NCI-H1930 (cell line): ENCODE measurements at places on chromosomes 11 and 22.

- DNase-seq: no peak
These were observed 29.7 kb downstream of the POU2AF3 start for GRCh38 chr11:111327908-111328624.

- no peak for DNase-seq
These were observed 369.4 kb downstream of the NELL1 start for GRCh38 chr11:21038801-21039200.

GRCh38 chr11:128492461-128492860 lies 94.9 kb downstream of the ETS1 start:
- no peak for DNase-seq

- DNase-seq: no peak
These were observed 74.7 kb upstream of the CD44 start for GRCh38 chr11:35064114-35064800.

DNA sequence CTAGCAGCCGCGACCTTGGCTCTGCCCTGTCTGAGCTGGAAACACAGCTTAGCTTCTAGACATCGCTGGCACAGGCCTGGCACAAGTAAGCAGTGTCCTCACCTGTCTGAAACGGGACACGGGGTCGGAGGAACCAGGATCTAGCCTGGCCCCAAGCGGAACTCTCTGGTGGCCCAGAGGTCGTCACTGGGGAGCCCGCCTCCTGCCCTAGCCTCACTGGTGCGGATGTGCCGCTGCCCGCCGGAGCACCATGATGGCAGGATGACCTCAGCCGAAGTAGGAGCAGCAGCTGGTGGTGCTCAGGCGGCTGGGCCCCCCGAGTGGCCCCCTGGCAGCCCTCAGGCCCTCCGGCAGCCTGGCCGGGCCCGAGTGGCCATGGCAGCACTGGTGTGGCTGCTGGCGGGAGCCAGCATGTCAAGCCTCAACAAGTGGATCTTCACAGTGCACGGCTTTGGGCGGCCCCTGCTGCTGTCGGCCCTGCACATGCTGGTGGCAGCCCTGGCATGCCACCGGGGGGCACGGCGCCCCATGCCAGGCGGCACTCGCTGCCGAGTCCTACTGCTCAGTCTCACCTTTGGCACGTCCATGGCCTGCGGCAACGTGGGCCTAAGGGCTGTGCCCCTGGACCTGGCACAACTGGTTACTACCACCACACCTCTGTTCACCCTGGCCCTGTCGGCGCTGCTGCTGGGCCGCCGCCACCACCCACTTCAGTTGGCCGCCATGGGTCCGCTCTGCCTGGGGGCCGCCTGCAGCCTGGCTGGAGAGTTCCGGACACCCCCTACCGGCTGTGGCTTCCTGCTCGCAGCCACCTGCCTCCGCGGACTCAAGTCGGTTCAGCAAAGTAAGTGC lies 871 bp downstream of the SLC35E4 start:
- DNase-seq: no peak

DNA sequence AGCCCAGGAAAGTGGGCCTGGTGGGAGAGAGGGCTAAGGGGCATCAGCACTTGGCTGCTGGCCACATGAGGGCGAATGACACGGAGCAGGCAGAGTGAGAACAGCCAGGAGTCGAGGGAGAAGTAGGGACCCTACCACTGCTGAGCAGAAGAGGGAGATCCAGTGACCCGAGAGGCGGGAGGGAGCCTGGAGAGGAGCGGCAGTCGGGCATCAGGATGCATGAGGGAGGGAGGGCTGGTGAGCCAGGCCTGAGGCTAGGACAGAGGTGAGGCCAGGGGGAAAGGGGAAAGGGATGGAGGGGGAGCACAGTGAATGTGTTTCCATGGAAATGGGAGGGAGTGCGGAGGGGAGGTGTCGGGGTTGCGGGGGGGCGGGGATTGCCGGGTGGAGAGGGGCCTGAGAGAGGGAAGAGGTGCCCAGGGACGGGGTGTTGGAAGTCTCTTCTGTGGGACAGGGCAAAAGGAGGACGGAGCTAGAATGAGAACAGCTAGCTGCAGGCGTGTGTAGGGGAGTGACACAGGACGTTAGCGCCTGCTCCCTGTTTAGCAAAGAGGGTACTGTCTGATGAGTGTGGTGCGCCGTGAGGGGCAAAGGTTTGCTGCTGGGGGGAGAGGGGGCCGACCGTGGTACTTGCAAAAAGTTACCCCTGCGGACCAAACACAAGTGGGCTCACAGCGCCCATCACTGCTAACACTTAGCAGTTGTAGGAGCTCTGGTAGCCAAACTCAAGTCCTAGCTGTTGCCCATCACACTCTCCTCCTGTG lies 37.1 kb upstream of the WNT11 start:
- no peak for DNase-seq
